Kidney (tissue), 22 donors: ENCODE measurements at places on chromosomes 7 and 10. TPM values are rescaled to one million over a fixed set of nuclear protein-coding genes. Genes with fewer than 3 reads are reported as not detected.

ABCB1 gene
- 29.1 TPM for polyA plus RNA-seq

- DNase-seq: no peak
Observed at GRCh38 chr7:142228537-142229104, 29.2 kb downstream of the PRSS58 start.

DNA sequence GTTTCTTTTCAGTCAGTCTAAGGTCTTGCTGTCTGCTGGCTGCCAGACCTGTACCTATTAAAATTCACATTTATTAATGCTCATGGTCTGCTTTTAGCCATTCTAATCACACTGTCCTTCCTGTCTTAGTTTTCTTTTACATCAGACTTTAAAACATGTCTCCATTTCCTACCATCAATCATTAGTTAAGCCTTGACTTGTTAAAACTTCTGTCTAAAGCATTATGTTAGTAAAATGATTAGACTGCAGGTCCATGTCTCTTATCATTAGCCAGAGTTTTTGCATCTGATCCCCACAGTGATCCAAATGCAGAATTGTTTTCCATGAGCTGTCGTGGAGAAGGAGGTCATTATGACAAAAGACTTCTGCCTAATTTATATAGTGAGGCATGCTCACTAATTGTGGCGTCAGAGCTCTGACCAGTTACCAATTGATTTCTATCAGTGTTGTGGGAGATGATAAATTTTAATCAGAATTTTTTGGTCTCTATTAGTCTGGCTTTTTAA lies 226.5 kb downstream of the DKK1 start:
- no peak for DNase-seq

DNA sequence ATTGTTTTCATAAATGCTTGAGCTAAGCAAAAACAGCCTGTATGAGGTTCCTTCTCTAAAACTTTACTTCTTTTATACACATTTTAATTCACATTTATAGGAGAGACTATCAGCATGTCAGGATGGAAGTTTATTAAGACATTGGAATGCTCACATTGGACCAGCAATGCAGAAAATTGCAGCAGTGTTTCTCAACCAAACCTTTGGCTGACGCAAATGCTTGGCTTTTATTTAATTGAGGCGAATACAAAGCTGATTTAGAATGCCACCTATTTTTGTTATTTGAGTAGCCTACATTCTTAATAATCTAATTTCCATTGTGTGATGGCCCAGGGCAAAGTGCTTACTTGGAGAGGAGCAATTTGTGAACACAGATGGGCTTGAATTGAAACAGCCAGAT lies 283.2 kb downstream of the ARL4A start:
- DNase-seq: no peak
